ENCODE measurements at places on chromosomes 16 and 17.

GRCh38 chr17:7356072-7356549, 1.2 kb downstream of the TMEM95 start:
- peak; percentile 89 for DNase-seq

DNA sequence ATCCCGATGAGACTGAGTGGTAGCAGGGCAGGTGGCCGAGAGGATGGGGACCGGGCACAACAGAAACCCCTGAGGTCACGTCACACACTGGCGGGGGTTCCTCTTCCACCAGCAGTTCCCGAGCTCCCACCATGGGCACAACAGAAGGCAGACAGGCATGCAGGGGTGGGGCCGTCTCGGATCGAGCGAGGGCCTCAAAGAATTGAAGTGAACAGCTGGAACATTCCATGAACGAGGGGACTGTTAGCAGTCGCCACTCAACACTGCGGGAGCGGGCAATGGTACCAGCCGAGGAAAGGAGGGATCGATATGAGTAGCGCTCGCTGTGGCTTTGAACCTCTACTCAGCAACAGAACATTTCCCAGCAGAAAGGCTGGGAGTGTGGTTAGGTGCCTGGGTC, 5.3 kb downstream of the CEP131 start:
- DNase-seq, result no peak

DNA sequence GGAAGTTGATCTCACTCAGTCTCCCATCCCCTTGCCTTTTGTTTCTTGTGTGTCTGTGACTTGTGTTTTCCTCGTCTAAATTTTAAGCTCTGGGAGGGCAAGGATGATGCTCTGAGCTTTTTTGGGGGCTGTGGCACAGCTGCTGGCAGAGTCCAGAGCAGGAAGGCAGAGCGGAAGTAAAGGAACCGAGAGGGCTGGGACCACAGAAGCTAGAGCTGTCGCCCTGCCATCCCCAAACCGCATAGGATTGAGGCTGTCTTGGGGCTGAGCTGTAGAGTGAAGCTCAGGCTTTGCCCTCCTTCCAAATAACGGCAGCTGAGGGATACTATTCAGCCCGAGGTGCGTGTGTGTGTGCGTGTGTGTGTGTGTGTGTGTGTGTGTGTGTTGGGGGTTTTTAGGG, 3.8 kb upstream of the DNAH2 start:
- no peak for DNase-seq

DNA sequence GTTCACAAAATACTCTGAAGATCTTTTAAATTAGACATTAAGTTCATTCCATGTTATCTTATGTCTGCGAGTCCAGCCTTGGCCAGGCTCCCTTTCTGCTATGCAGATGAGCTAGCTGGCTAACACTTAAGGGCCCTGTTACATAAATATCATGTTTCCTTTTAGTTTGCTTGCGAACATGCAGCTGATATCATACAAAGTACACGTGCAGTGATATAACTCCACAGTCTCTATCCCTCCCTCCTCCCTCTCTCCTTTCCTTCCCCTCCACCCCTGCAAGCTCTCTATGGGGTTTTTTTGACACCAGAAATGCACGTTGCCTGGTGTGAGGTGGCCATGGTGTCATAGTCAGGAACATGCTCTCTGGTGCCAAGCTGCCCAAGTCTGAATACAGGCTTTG, 46.1 kb downstream of the ARHGAP17 start:
- no peak for DNase-seq

GRCh38 chr16:2881783-2882649, 999 bp upstream of the FLYWCH2 start:
- DNase-seq, result no peak

Measured in activated T-cell treated with anti-CD3 and anti-CD28 coated beads, Interleukin-2, amount 50 U/mL, for 24 hours (primary cell).